ENCODE measurements at places on chromosomes 5 and 9.

GRCh38 chr9:130633336-130634190 is 30.8 kb upstream of the PRDM12 start:
- DNase-seq: no peak

- no peak for DNase-seq
Observed at GRCh38 chr5:30853158-30853557, 340.3 kb upstream of the CDH6 start.

DNA sequence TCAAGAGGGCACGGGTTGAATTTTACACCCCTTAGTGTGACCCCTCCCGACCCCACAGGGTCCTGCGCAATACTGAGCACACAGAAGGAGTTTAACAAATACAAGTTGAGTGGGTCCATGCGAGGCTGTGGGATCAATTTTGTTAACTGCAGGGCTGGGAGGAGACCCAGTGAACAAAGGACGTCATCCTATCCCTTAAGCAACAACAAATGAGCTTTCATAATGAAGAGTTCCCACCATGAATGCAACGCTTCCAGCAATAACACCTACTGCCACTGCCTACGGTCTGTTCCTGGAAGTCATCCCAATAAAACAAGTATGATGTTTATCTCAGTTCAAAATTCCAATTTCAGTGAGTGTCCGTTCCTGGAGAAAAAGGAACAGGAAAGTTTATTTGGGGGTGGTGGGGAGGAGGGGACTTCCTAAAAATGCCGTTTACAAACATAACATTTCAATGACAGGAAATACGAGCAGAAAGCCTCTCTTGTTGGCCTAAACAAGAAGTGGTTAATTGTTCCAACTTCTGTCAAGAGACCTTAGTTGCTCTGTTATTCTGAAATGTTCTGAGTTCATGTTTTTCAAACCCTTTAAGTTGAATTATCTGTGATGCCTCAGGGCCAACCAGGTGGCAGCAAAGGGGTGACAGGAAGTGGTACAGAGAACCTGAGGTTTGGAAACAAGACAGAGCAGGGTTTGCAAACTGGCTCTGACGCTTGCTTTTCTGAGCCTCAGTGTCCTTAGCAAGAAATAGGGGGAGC is 65.8 kb upstream of the PLPP6 start:
- DNase-seq: no peak

GRCh38 chr5:4758550-4758949 is 381.6 kb upstream of the ADAMTS16 start:
- no peak for DNase-seq

- DNase-seq: no peak
Observed at GRCh38 chr5:122533825-122534224, 221.8 kb downstream of the SNCAIP start.

- no peak for DNase-seq
Observed at GRCh38 chr5:131466171-131466766, 168.8 kb downstream of the RAPGEF6 start.

- no peak for DNase-seq
Observed at GRCh38 chr5:138803935-138804334, 50.7 kb downstream of the CTNNA1 start.

- DNase-seq: no peak
Observed at GRCh38 chr9:82761027-82761426, 301.9 kb downstream of the RASEF start.

DNA sequence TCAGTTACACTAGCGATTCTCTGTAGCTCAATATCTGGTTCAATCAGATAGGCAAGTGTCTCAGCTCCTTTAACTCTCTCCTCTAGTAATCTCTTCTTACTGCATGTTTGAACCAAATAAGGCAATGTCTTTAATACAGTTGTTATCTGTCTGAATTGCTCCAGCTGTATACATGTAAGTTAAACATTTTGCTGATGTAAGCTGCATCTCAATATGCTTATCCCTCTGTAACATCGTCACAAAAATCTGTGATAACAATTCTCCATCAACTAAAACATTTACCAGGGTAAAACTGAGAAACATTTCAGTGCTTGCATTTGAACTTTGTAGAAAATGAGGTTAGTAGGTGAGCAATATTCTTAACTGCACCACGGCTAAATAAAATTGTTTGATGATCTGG is 29.6 kb upstream of the IGFBPL1 start:
- no peak for DNase-seq

DNA sequence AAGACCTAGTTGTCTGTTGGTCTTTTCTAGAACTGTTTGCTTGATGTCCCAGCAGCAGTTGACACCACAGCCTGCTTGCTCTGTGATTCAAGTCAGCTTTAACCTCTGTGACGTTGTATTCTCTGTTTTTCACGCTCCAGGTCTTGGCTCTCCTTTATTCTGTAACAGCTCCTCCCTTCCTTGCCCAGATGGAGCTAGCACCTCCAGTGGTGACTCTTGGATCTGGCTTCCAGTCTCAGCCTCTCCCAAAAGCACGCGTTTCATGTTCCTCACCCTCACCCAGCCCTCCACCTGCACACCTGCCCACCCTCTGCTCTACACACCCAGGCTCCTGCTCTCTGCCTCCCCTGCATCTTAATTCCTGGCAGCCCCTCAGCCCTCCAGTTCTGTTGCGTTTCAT is 50.6 kb downstream of the DMRT1 start:
- no peak for DNase-seq

DNA sequence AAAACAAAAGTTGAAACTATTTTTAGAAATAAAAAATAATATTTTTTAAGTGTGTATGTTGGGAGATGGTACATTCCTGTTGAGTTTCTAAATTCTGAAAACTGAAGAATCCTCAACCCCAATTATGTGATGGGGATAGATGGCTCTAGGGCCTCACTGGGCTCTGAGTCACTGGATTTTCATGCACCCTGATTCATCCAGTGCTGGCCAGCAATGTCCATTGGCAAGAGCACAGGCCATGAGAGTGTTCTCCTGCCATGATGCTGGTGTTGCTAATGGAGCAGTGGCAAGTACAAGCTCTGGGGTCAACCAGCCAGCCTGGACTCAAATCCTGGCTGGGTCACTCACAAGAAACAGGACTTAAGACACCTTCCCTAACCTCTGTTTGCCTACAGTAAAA is 23.3 kb downstream of the SMIM23 start:
- DNase-seq: no peak

- DNase-seq: no peak
Observed at GRCh38 chr9:98709968-98710965, 1.5 kb upstream of the GABBR2 start.

- no peak for DNase-seq
Observed at GRCh38 chr5:41871852-41872251, 1.6 kb upstream of the OXCT1 start.

- DNase-seq: no peak
Observed at GRCh38 chr5:55624841-55625588, 87.1 kb downstream of the SLC38A9 start.

DNA sequence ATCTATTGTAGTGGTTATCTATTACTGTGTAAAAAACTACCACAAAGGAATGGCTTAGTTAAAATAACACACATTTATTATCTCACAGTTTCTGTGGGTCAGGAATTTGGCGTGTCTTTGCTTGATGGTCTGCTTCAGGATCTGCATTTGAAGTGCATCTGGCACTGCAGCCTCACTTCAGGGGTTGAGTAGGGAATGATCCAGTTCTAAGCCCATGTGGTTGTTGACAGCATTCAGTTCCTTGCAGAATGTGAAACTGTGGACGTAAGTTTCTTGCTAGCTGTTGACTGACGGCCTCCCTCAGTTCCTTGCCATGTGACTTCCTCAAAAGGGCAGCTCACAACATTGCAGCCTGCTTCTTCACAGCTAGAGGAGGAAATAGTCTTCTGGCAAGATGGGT is 2.1 kb upstream of the OGN start:
- no peak for DNase-seq

- DNase-seq: no peak
Observed at GRCh38 chr9:124258607-124259157, 933 bp downstream of the NEK6 start.

GRCh38 chr5:37207802-37208201 is 41.4 kb downstream of the CPLANE1 start:
- DNase-seq: no peak

GRCh38 chr5:124725040-124725434 is 21.4 kb downstream of the ZNF608 start:
- DNase-seq: no peak

GRCh38 chr9:132327537-132327936 is 27.2 kb downstream of the SETX start:
- no peak for DNase-seq

DNA sequence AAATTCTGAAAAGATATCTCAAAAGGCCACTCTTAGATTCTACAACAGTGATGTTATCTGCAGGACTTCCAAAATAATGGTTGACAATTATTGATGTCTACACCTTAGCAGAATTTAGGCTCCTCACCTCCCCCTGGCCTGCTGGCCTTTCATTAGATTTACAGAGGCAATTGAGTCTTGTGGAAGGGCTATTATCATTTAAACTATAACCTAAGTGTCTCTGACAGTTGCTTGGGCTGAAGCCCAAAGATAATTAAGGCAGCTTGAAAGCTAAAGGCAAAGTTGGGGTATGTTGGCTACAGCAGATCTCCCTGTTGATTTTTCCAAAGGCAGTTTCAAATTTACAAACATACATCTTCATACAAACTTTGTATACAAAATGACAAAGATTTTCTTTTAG is 912.3 kb downstream of the TAF11L14 start:
- DNase-seq: no peak

DNA sequence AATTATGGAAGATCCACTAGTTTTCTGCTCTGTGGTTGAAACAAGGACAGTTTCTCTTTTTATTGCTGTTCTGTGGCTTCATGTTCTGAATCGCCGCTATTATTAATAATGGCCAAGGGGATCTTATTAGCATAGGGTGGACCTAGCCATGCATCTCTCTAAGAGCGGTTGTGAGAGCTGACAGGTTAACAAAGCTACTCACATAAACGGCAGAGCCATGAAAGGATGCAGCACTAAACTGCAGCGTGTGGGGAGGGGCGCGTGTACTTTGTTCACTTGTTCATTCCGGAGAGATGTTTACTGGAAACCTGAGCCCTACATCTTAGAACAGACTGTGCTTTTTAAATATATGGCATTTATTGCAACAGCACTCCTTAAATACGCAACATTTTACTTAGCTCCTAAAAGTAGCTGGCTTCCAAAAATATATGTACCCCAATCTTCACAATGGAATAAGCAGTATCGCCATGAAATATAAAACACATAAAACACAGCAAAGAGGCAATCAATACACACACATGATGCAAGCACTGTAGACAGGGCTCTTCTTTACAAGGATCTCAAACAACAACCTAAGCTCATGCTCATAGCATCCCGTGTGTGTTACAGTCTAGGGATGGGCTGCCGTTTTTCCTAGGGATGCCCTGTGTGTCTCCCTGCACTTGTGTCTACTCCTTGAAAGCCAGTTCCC is 424.6 kb downstream of the MED10 start:
- DNase-seq: no peak

DNA sequence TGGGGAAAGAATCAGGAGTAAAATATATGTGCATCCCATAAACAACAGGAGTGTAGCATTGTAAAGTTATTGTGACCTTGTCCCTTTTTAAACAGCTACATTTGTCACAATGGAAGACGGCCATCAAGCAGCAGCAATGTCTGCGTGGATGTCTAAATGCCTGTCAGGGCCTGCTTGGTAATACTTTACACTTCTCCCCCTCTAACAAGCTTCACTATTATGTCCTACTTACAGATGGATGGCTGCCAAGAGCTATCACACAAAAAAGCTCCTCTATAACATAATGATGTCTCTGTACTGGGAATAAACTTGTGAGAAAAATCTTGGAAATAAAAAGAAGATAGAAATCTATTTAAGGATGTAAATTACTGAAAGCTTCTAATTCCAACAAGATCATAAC is 213.0 kb downstream of the FBXL17 start:
- DNase-seq: no peak

- DNase-seq: no peak
Observed at GRCh38 chr9:3342159-3342777, 183.5 kb downstream of the RFX3 start.

DNA sequence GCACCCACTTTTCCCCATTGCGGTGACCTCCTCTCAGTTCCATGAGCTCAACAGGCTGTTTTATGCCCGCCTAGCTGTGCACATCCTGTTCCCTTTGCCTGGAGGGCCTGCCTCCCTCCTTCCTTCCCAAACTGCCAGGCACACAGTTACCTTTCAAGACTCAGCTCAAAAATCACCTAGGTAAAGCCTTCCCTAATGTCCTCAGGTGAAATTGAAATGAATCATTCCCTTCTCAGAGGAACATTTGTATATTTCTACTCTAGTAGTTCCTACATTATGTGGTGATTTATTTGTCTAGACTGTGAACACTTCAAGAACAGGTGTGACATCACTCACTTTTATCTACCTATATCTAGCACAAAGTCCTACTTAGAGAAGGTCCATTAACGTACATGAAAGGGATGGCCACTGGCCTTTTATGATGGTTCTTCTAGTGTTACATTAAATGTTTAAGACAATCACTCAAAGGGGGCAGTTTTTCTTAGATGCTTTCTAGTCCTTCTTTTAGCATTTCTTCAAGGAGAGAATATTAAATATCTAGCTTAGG is 103.5 kb upstream of the EQTN start:
- no peak for DNase-seq

DNA sequence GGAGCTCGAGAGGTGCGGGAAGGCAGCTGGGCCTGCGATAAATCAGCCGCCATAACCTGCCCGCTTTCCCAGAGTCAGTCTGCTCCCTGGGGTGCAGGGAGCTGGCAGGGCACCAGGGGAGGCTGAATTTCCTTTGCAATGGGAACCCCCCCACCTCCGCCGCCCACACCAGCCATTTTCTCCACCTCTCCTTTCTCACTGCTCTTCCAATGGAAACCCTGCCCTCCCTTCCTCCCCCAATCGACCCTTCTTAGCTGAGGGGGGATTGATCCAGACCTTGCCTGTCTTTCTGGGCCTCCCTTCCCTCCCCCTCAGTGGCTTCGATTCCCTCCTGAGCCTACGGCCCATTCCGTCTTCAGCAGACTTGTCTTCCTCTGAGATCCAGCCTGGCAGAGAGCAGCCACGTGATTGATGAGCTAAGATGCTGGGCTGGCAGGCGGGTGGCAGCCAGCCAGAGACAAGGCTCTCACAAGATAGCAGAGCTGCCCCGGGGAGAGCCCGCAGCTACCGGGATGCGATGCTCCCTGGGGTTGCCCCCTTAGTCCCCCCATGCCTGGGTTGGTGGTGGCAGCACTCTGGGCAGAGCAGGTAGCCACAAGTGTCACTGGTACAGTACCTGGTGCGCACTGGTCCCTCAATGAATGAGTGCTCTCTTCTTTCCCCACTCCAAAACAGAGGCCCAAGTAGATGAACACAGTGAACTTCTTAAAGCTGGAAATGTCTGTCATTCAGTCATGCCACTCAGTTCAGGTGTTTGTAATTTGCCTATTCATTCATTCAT is 53.7 kb upstream of the FABP6 start:
- DNase-seq: no peak

- DNase-seq: no peak
Observed at GRCh38 chr5:36648426-36648825, 42.0 kb downstream of the SLC1A3 start.

DNA sequence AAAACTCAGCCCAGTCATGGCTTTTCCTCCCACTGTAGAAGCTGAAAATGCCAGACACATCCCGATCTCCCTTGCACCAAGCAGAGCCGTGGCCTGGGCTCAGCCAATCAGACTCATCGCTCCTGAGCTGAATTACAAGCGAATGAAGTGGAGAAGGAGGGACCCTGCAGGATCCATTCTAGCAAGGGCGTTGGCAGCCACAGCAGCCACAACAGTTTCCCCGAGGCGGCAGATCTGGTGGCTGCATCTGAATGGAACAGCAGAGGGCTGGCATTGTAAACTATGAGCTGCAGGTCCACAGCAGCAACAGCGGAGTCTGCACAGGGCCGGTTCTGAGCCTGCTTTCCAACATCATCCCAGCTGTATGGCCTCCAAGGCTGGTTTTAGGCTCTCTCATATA is 23.8 kb downstream of the ALG2 start:
- no peak for DNase-seq

- DNase-seq: no peak
Observed at GRCh38 chr5:174608631-174609097, 115.7 kb upstream of the MSX2 start.

Data from stimulated activated CD4-positive, alpha-beta T cell treated with anti-CD3 and anti-CD28 coated beads, Interleukin-4, amount 100 ng/mL, for 48 hours (primary cell).